Activated CD4-positive, alpha-beta T cell treated with anti-CD3 and anti-CD28 coated beads for 1 hour (primary cell): ENCODE measurements at places on chromosomes 4 and X.

- DNase-seq: no peak
Observed at GRCh38 chrX:142186103-142186502, 19.0 kb downstream of the MAGEC2 start.

GRCh38 chr4:134278675-134279074, 77.1 kb upstream of the PABPC4L start:
- DNase-seq: no peak

DNA sequence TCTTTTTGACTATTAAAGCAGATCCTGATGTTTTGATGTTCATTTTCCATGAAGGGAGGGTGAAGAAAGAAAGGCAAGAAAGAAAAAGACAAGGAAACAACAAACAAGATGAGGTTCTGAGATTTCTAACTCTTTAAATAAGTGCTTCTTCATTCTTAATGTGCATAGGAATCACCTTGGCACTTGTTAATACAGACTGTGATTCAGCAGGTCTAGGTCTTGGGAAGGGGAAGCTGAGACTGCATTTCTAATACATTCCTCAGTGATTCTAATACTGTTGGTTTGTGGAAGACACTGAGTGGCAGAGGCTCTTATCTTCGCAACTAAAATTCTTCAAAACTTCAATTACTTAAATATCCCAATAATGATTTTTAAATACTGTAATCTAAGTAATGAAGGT, 95.2 kb upstream of the NAP1L5 start:
- no peak for DNase-seq

- no peak for DNase-seq
Observed at GRCh38 chr4:90122355-90122748, 4.8 kb upstream of the CCSER1 start.

GRCh38 chr4:335515-335914, 2.1 kb upstream of the ZNF141 start:
- no peak for DNase-seq

DNA sequence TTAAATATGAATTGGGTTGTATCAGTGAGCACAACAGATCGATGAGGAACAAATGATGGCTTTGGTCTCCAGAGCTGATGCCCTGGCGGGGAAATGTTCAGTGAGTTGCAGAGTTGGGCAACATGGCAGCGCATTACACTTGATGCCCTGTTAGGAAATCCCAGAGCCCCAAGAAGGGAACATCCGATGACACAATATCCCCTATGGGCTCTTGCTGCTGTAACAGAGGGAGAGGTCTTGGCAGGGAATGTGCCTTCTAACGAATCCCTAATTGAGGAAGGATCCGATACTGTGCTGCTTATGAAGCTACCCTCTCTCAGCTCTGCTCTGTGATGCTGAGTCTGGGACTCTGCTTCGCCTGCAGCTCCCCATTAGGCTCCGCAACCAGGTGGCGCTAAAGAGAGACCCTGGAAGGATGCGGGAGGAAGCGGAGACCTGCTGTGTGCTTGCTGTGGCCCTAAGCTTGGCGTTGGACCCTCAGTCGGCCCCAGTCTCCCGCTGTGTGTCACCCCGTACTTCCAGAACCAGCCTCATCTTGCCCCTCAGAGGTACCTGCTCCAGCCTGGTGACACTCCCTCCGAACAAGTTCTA, 38.9 kb downstream of the PDHA1 start:
- DNase-seq: peak; percentile 21

DNA sequence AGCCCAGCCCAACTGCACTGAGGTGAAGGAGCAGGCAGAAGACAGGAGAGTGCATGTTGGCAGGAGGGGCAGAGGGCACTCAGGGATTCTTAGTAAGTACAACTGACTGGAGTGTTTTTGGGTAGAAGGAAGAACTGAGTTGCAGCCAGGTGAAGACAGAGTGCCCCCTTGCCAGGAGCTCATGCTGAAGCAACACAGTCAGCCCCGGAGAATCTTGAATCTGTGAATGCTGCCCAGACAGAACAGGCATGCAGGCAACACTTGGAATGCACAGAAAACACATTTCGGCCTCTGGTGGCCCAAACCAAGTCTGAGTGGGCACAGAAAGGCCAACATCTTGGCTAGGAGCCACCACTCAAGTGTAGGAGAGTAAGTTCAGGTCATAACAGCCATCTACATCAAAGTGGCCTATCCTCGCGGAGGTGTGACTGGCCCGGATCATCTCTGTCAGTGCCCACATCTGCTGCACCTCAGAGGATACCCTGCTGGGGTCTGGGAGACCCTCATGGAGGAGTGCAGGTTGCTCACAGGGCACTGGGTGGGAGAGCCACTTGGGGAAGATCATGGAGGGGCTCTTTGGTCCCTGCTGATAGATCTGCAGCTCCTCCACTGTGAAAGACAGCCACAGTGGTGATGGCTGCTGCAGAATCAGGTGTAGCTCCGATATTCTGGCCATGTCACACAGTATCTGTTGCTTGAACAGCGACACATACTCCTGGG, 40.4 kb downstream of the USP11 start:
- no peak for DNase-seq

DNA sequence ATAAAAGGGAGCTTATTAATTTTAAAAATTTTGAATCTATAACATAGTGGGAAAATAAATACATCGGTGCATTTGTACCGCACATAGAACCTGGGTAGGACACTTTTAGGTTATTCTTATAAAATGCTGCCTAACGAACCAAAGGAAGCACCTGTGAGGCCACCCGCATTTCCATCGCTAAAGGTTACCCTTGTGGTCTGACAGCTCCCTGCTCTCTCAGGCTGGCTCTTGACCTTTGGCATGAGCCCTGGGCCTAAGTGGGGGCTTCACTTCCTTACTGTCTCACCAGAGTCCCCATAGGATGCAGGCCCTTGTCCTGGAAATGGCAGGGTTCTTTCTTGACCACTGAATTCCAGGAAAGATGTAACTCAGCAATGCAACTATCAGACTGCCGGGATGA, 46.0 kb downstream of the HADH start:
- DNase-seq: no peak

- no peak for DNase-seq
Observed at GRCh38 chr4:182593864-182594263, 323.3 kb downstream of the DCTD start.

GRCh38 chr4:175351473-175351872, 433.3 kb downstream of the ADAM29 start:
- no peak for DNase-seq

DNA sequence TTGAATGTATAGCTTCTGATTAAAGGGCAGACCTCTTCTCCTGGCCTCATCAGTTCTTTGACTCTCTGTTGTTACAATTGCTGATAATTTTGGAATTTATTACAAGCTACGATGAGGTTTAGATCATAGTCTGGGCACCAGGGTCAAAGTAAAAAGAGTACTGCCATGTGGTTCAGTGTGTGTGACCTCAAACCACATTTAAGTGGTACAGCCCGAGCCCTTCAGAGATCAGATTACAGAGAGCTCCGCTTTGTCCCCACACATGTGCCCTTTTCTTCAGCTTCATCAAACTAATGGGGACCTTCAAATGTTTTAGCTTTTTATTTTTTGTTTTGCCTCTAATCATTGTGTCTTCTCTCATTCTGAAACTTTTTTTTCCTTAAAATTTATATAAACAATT, 37.1 kb downstream of the SPANXN2 start:
- DNase-seq: no peak

- no peak for DNase-seq
Observed at GRCh38 chr4:42600578-42600977, 56.3 kb downstream of the ATP8A1 start.

DNA sequence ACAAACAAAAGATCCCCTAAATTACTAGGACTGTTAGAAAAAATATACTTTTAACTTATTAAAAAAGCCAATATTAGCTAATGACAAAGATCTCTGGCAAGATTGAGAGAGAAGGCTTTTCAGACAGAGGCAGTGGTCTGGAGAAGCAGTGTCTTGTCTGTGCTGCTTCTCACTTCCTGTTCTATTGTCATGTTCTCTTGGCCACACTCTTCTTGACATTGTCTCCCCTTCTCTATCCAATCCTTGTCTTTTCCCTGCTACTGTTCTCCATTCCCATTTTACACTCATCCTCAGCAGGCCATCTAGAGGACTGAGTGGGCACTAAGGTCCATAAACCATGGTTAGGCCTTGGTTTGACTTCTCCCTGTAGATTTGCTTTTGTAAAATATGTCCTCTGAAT, 14.0 kb upstream of the TAPT1 start:
- no peak for DNase-seq

- no peak for DNase-seq
Observed at GRCh38 chr4:168743601-168744000, 246.7 kb downstream of the PALLD start.

DNA sequence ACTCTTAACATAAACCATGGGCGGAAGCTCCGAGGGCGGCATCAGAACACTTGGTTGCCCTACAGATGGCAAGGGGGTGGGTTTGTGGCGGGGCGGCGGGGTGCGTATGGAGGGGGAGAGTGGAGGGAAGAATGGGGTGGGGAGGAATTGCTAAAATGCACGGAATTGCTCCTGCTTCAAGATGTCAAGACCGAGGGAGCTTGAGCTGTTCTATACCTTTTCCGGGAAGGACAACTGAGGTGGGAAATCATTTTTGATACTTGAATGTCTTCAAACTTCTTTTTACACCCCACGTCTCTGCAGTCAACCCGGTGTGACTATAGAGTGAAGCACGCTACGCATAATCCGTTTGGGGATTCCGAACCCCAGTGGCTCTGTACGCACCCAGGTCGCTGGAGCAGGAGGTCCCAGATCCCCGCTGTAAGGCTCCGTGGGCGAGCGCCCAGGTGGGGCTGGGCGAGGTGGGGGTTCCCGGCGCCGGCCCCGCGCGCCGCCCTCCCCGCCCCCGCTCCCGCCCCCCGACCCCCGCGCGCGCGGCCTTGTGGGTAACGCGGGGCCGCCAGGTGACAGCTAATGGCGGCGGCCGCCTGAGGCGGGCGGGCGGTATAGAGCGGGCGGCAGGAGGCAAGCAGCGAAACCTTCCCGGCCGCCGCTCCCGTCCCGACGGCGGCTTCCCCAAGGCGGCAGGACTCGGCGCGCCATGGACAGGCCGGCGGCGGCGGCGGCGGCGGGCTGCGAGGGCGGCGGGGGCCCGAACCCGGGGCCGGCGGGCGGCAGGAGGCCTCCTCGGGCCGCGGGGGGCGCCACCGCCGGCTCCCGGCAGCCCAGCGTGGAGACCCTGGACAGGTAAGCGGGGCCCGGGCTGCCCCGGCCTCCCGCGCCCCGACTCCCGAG, at the start of gene MTMR1:
TSS of gene MTMR1 (plus strand) at position 566 of the 894 bp plus-strand sequence. CDS start at position 701, 135 bp downstream.
- peak; percentile 36 for DNase-seq

- no peak for DNase-seq
Observed at GRCh38 chr4:39484582-39485272, 25.9 kb downstream of the LIAS start.

GRCh38 chr4:123706973-123707372, 310.4 kb downstream of the SPRY1 start:
- DNase-seq: no peak

GRCh38 chrX:12360986-12361598, 222.8 kb downstream of the FRMPD4 start:
- no peak for DNase-seq

DNA sequence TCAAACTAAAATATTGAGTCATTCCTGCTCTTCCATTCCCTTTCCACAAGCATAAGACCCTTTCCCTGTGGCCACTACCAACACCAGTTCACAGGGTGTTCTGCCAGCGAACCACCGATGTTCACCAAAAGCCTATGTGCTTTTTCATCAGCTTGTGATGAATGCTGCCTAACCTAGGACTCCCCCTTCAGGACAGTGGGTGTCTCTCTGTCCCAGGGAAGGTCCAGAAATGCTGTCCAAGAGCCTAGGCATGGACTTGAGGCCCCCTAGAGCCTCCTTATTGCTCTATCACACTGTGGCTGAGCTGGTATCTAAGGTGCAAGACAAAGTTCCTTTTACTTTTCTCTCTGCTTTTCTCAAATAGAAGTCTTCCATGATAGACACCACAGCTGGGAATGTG, 1015.6 kb downstream of the PCDH19 start:
- no peak for DNase-seq

DNA sequence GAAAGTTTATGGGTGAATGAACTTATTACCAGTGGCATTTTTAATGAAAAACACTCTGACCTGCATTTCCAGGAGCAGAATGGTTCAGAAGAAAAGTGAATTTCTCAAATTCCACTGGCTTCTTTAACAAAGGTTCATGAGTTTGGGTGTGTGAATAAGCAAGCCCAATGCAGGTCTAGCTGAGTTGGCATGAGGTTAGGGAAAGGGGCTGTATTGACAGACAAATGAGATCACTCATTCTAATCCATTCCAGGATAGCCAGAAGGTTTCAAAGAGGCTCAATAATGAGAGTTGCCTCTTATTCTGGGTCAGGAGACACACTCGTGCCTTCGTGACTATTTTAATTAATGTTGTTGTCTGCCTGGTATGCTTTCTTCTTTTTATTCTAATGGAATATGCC, 43.7 kb upstream of the NPY2R start:
- no peak for DNase-seq

DNA sequence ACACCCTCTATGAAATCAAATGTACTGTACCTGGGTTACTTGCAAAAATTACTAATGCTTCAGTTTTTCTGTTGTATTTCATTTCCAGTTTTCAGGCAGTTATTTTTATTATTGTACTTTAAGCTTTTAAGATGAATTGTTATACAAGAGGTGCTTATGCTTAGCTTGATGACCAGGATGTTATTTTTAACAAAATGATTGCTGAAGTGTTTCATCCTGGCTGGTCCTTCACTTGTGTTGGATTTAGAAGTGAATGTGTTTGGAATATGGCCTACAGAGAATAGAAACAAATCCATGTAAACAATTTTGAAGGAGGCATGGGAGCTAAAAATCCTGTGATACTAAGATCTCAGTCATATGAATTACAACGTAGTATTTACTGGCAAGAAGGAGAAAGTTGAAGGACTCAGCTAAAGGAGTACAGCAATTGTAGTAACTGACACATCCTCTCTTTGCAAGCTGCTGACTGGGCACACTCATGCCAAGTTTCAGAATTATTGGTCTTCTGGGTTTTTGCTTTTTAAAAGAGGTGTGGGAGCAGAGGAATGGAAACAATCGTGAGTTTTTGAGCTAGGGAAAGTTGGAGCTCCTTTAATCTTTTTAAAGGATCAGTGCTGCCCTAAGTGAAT, 9.2 kb downstream of the UBE2A start:
- DNase-seq: no peak

DNA sequence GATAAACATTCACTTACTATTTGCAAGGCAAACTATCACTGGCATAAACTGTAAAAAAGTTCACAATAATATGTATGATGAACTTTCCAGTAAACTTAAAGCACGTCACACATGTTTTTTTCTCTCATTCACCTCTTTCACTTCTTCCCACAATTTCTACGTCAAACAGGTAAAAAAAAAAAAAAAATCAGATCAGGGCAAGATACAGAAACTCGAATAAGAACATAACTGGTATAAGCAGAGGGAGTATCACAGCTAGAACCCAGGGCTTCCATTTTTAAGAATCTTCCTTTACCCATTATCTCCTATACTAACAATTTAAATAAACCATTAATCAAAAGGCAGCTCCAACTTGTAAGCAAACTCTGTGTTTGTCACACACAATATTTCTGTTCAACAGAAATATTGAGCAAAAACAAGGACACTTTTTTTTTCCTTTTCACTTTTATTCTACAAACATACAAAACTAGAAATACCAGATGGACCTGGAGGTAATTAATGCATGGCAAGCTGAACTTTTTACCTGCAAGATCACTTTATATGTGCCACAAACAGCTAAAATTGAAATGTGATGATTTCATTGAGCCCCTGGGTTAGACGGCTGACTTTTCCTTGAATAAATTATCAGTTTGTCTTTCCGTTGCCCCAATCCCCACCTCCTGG, 47.5 kb upstream of the NSUN7 start:
- DNase-seq: no peak

- DNase-seq: no peak
Observed at GRCh38 chr4:76090241-76090691, 15.8 kb downstream of the ART3 start.

GRCh38 chr4:183637461-183637860, 21.5 kb downstream of the RWDD4 start:
- no peak for DNase-seq

- DNase-seq: no peak
Observed at GRCh38 chr4:88077911-88078524, 70.6 kb downstream of the PKD2 start.
